ENCODE measurements at places on chromosomes 12 and 14.

DNA sequence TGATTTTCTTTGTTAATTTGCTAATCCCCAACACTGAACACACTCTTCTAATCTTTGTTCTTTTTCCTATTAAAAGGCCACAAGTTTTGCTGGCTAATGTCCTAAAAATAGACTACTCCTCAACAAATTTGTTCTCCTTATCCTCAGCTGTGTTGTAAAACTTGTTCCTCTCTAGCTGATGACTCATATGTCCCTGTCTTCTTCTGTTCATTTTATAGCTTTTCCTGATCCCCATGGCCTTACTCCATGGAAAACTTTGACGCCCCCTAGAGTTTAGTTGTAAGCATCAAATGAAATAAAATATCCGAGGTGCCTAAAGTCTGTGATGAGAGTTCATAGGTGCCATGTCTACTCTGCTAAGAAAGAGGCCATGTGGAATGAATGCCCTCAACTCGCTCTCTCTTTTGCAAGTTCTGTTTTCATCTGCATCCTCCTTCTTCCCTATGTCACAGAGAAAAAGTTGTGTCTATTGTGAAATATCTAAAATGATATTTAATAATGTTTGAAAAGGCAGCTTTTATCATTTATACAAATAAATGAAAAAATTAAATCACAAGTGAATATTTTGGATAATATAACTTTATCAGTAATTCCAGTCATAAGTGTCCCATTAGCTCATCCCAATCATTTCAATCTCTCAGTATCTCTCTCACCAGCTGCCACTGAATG, 237.9 kb downstream of the IPO8 start:
- DNase-seq: peak; percentile 14

GRCh38 chr14:93980456-93981201, 4.3 kb upstream of the ASB2 start:
- no peak for DNase-seq

- DNase-seq: no peak
These were observed 6.4 kb downstream of the BCL11B start for GRCh38 chr14:99265571-99265970.

DNA sequence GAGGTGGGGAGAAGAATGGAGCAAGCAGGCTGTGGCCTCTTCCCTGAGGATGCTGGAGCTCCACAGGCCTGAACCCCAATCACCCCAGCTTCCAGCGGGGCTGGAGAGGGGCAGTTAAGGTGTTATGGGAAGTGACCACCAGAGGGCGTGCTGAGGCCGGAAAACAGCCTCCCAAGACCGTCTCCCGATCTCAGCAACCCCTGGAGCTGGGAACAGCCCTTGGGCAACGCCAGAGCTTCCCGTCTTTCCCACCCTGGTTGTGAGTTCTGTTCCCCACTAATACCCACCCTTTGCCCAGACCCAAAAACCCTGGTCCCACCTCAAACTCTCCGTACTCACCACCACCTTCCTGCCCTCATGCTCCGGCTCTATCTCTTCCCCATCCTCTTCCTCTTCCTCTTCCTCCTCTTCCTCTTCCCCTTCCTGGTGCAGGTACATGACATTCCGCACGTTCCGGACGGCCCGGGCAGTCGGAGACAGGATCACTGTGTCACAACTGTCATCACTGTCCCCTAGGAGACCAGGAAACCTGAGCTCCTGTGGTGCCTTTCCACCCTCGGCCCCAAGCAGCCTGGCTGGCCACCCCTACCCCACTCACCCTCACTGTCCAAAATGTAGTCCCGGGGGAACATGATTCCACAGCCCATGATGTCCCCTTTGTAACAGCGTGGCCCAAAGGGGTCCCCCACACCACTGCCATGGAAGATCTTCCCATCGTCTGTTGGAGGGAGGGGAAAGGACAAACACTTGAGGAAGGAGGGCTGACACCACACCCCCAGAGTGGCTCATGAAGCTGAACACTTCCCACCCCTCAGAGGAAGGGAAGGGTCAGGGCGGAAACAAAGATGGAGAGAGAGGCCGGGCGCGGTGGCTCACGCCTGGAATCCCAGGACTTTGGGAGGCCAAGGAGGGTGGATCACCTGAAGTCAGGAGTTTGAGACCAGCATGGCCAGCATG, 12.9 kb downstream of the SPRYD3 start:
- DNase-seq: peak; percentile 58

DNA sequence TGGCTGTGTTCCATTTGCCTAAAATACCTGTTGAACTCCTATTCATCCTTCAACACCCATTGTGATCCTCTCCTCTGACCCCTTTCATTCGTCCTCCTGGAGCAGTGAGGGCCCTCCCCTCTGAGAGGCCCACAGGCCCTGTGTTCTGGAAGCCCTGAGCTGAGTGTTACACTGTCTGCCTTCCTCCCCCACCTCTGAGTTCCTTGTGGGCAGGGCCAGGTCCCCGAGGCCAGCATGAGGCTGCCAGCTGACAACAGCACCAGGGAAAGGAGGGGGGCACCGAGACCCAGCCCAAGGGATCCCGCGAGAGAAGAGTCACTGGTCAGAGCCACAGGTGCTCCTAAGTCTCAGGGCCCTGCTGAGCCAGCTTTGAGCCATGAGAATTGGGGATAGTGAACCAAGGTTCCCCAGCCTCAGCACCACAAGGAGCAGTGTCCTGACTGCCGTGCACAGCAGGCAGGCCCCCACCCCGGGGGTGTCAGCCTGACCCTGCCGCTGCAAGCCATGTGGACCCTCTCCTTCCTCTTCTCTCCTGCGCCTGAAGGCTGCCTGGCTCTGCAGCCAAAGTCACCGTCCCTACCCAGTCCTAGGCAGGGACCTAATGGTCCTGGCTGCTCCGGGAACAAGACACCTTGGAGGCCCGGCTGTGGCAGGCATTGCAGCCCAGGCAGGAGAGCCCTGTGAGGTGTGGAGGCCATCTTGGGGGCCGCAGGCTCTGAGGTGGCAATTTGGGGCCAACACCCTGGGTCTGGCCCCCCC, 52.5 kb downstream of the BEGAIN start:
- no peak for DNase-seq

DNA sequence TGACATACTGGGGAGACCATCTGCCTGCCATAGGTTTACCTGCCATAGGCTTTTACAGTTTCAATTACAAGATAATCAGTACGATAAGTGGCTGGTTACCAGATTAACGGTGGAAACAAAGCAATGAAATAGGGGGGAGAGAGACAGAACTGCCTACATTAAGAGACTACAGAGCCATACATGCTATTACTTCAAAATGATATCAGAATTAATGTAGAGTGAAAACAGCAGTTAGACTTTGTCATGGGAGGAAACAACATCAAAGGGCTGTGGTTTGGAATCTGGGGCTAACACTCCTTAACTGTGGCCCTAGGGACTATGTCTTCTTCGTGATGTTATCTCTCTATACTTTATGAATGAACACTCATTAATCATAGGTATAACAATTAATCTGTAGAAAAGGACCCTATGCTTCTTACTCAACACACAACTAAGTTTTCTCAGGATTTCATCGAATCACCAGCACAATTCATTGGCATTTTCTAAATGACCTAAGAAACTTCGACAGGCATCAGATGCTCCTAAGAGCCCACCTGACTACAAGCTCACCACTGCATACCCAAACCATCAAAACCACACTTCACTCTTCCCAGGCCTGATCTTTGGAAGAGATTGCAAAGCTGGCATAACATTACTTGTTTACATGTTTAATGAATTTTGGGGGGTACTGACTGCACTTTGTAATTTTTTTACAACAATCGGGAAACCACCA, 475.6 kb upstream of the SOX5 start:
- DNase-seq: no peak

GRCh38 chr14:65791191-65791981, 378.9 kb downstream of the FUT8 start:
- no peak for DNase-seq

- no peak for DNase-seq
These were observed 8.6 kb upstream of the PALS1 start for GRCh38 chr14:67232621-67233020.

GRCh38 chr14:61997161-61997560, 234.9 kb downstream of the SNAPC1 start:
- no peak for DNase-seq

GRCh38 chr12:101743242-101743641, 4.0 kb upstream of the SYCP3 start:
- no peak for DNase-seq

- DNase-seq: no peak
These were observed 449.1 kb downstream of the BCL11B start for GRCh38 chr14:98822917-98823316.

DNA sequence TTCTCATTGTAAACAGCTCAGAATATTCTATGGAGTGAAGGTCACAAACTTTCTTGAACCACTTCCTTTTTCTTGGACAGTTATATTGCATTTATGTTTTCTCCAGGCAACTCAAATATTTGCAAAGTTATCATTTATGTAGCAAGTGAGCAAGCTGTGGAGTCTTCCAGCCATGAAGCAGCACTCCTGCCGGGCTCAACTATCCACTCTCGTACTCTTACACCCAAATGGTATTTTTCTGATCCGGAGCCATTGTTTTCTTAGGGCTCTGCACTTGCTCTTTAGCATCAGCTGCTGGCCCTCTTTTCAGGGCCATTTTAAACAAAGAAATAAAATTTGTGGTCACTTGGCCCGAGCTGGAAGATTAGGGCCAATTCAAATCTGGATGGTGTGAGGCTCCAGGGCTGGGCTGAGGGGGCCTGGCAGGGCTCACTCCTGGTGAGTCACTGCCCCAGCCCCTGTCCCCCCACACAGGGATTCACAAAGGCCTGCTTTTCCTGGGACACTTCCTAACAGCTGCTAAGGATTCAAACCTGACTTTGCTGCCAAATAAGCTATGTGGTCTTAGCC, 19.7 kb downstream of the SYNE3 start:
- no peak for DNase-seq

DNA sequence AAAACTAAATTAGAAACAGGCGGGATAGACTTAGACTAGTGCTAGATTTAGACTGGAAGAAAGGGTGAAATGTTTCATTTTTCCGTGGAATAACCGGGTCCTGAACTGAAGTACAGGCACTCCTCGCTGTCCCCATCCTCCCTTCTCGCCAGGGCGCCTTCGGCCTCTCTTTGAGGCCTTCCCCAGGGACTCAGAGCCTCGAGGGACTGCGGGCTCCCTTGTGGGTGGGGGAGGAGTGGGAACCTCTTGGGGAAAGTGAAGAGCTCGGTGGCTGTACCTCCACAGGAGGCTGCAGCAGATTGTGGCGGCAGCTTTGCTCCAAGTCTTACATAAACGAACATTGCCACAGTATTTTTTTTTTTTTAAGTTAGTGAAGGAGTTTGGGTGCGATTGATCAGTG, 1988.8 kb upstream of the FLRT2 start:
- no peak for DNase-seq

Measured in amniotic stem cell (primary cell).